ENCODE measurements at places on chromosomes 5 and 9. TPM values are rescaled to one million over a fixed set of nuclear protein-coding genes. Genes with fewer than 3 reads are reported as not detected.

MACIR gene
- total RNA-seq, result 8.0 TPM

SUSD1 gene
- total RNA-seq, result 0.82 TPM

CTNND2 gene
- not detected for total RNA-seq

ALDH1B1 gene
- 46.0 TPM for total RNA-seq

GMCL2 gene
- total RNA-seq, result not detected

DOCK8 gene
- 2.1 TPM for total RNA-seq

LCN10 gene
- 0.61 TPM for total RNA-seq

ENTPD2 gene
- total RNA-seq, result not detected

SPINK4 gene
- not detected for total RNA-seq

GPRIN1 gene
- 0.44 TPM for total RNA-seq

ASPN gene
- total RNA-seq, result 2.3 TPM

MRNIP gene
- total RNA-seq, result 7.2 TPM

DNA sequence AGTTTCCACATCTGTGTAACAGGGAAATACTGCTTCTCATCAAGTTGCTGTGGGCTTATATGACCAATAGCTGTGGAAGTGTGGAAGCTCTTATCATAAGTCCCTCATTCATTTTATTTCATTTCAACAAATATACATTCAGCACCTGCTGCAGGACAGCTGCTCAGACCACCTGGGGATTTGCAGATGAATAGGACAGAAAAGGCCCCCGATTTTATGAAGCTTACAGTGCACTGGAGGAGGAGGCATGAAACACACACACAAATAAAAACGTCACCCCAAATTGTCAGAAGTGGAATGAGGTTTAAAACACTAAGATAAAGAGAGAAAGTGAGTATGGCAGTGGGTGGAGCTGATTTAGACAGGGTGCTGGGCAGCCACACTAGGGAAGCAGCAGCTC lies 107.2 kb downstream of the DRD1 start:
- H3K4me3 ChIP-seq, result no peak overlapping the region
- H3K36me3 ChIP-seq, result no peaks in the 10 kb centered on the region
- DNase-seq, result no peak
- no peaks in the 10 kb centered on the region for H3K27me3 ChIP-seq

GRCh38 chr5:147276497-147276896 lies 41.7 kb downstream of the STK32A start:
- H3K36me3 ChIP-seq, result no peaks in the 10 kb centered on the region
- no peak overlapping the region for H3K27ac ChIP-seq
- H3K27me3 ChIP-seq, result no peaks in the 10 kb centered on the region
- H3K4me1 ChIP-seq, result no peaks in the 10 kb centered on the region
- H3K4me3 ChIP-seq, result no peak overlapping the region
- no peak for DNase-seq

- H3K36me3 ChIP-seq, result no peaks in the 10 kb centered on the region
- H3K27ac ChIP-seq, result no peak overlapping the region
- DNase-seq, result no peak
- no peaks in the 10 kb centered on the region for H3K4me1 ChIP-seq
- no peak overlapping the region for H3K4me3 ChIP-seq
- no peaks in the 10 kb centered on the region for H3K27me3 ChIP-seq
Observed at GRCh38 chr9:80369641-80370040, 797.9 kb downstream of the TLE4 start.

GRCh38 chr5:59943452-59944113 lies 50.1 kb upstream of the PDE4D start:
- no peak overlapping the region for H3K4me3 ChIP-seq
- no peak for DNase-seq
- H3K27ac ChIP-seq, result no peak overlapping the region
- H3K4me1 ChIP-seq, result no peaks in the 10 kb centered on the region

DNA sequence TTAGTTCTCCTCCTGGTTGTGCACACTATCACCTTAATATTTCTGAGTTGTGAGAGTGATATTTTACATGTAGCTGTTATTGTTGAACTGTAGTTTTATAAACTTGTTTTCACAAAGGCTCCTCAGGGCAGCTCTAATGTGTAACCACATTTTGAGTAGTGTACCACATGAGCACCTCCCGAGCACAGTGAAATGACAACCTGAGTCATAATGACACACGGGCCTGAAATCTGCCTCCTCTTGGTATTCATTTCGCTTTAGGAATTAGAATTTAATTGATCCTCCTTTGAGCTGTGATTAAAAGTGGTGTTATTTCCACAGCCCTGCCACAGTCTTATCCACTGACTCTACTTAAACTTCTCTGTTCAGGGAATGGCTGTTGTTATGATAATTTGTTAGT lies 7.9 kb downstream of the MTRR start:
- no peak overlapping the region for H3K27ac ChIP-seq
- peaks cover 66% of the 10 kb centered on the region for H3K36me3 ChIP-seq

DNA sequence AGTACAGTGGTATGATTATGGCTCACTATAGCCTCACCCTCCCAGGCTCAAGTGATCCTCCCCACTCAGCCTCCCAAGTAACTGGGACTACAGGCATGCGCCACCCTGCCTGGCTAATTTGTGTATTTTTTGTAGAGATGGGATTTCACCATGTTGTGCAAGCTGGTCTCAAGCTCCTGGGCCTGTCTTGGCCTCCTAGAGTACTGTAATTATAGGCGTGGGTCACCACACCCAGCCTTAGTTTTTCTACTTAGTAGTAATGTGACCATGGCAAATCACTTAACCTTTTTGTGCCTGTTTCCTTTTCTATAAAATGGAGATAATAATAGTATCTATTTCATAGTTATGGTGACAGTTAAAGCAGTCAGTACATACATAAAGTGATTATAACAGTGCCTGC lies 22.2 kb downstream of the GLE1 start:
- no peak for DNase-seq
- H3K4me3 ChIP-seq, result no peak overlapping the region
- H3K4me1 ChIP-seq, result no peaks in the 10 kb centered on the region
- H3K36me3 ChIP-seq, result peaks cover 86% of the 10 kb centered on the region
- H3K27ac ChIP-seq, result no peak overlapping the region

GRCh38 chr5:151643388-151643787 lies 43.3 kb downstream of the SPARC start:
- no peaks in the 10 kb centered on the region for H3K36me3 ChIP-seq
- no peak overlapping the region for H3K27ac ChIP-seq
- no peak for DNase-seq
- H3K27me3 ChIP-seq, result no peaks in the 10 kb centered on the region

GRCh38 chr9:29796291-29796952 lies 2223.1 kb upstream of the C9orf72 start:
- H3K4me3 ChIP-seq, result no peak overlapping the region
- no peaks in the 10 kb centered on the region for H3K36me3 ChIP-seq
- no peaks in the 10 kb centered on the region for H3K4me1 ChIP-seq

- H3K4me1 ChIP-seq, result peaks cover 30% of the 10 kb centered on the region
- no peak overlapping the region for H3K27ac ChIP-seq
- no peak overlapping the region for H3K4me3 ChIP-seq
- no peaks in the 10 kb centered on the region for H3K27me3 ChIP-seq
Observed at GRCh38 chr5:102826629-102827028, 71.5 kb downstream of the PAM start.

- H3K27ac ChIP-seq, result peak overlapping the region; percentile 79
- no peak for DNase-seq
- peaks cover 42% of the 10 kb centered on the region for H3K36me3 ChIP-seq
- H3K27me3 ChIP-seq, result no peaks in the 10 kb centered on the region
- peaks cover 20% of the 10 kb centered on the region for H3K4me1 ChIP-seq
Observed at GRCh38 chr9:89390068-89390555, 71.8 kb downstream of the SECISBP2 start.

GRCh38 chr9:81849631-81850259 lies 78.5 kb upstream of the SPATA31D4 start:
- no peak overlapping the region for H3K4me3 ChIP-seq
- no peaks in the 10 kb centered on the region for H3K27me3 ChIP-seq
- peaks cover 22% of the 10 kb centered on the region for H3K4me1 ChIP-seq
- no peak overlapping the region for H3K27ac ChIP-seq
- no peak for DNase-seq

GRCh38 chr5:63032343-63032742 lies 453.7 kb downstream of the LRRC70 start:
- H3K36me3 ChIP-seq, result no peaks in the 10 kb centered on the region
- DNase-seq, result no peak
- no peaks in the 10 kb centered on the region for H3K4me1 ChIP-seq
- H3K27me3 ChIP-seq, result no peaks in the 10 kb centered on the region
- no peak overlapping the region for H3K4me3 ChIP-seq
- H3K27ac ChIP-seq, result no peak overlapping the region

DNA sequence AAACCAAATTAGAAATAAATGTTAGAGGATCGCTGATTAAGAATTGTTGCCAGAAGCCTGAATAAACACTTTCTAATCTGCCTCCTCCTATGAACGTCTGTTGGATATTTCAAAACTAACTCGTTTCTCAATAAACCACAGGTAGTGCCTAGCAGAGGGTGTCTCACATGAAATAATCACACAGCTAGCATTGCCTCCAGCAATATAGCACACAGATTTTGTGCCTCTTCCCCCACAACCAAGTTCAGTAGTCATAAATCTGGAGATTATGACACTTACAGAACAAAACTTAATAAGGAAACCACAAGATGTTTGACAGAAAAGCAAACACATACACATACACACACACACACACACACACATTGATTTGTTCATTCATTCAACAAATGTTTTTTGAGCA lies 173.2 kb upstream of the CDH10 start:
- H3K27ac ChIP-seq, result no peak overlapping the region
- no peaks in the 10 kb centered on the region for H3K36me3 ChIP-seq
- H3K4me1 ChIP-seq, result no peaks in the 10 kb centered on the region
- DNase-seq, result no peak
- no peak overlapping the region for H3K4me3 ChIP-seq
- no peaks in the 10 kb centered on the region for H3K27me3 ChIP-seq

- H3K27me3 ChIP-seq, result no peaks in the 10 kb centered on the region
- H3K4me1 ChIP-seq, result no peaks in the 10 kb centered on the region
- no peak overlapping the region for H3K4me3 ChIP-seq
- no peak for DNase-seq
- peaks cover 2% of the 10 kb centered on the region for H3K36me3 ChIP-seq
Observed at GRCh38 chr9:130635721-130636647, 28.4 kb upstream of the PRDM12 start.

- H3K4me1 ChIP-seq, result no peaks in the 10 kb centered on the region
- H3K27me3 ChIP-seq, result no peaks in the 10 kb centered on the region
- no peak overlapping the region for H3K4me3 ChIP-seq
- H3K27ac ChIP-seq, result no peak overlapping the region
Observed at GRCh38 chr9:11551106-11551505, 938.3 kb upstream of the PTPRD start.

DNA sequence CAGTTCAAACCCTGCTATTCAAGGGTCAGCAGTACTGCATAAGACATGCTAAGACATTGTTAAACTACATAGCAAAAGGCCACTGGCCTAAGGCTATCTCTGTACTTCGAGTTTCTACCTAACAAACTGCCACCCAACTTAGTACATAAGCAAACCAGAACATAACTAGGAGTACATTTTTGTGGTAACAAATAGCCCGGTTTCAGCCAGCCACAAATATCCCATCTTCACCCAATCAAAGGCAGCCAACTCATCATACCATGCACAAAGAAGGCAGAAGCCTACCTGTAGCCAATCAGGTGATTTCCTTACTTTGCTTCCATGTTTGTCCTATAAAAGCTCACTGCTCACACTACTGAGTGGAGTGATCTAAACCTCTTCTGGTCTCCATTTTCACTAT lies 201.4 kb downstream of the SMARCA2 start:
- H3K4me1 ChIP-seq, result peaks cover 4% of the 10 kb centered on the region
- no peaks in the 10 kb centered on the region for H3K27me3 ChIP-seq
- H3K36me3 ChIP-seq, result no peaks in the 10 kb centered on the region
- no peak for DNase-seq
- no peak overlapping the region for H3K4me3 ChIP-seq
- H3K27ac ChIP-seq, result no peak overlapping the region

- no peak overlapping the region for H3K27ac ChIP-seq
- H3K4me1 ChIP-seq, result no peaks in the 10 kb centered on the region
- H3K36me3 ChIP-seq, result no peaks in the 10 kb centered on the region
Observed at GRCh38 chr5:122400938-122401337, 88.9 kb downstream of the SNCAIP start.

- H3K36me3 ChIP-seq, result no peaks in the 10 kb centered on the region
- no peak overlapping the region for H3K4me3 ChIP-seq
- H3K4me1 ChIP-seq, result no peaks in the 10 kb centered on the region
- no peaks in the 10 kb centered on the region for H3K27me3 ChIP-seq
- DNase-seq, result no peak
Observed at GRCh38 chr9:88691811-88692210, 156.8 kb downstream of the NXNL2 start.

GRCh38 chr5:144812763-144813162 lies 642.1 kb downstream of the KCTD16 start:
- H3K27ac ChIP-seq, result no peak overlapping the region
- H3K4me3 ChIP-seq, result no peak overlapping the region
- no peaks in the 10 kb centered on the region for H3K27me3 ChIP-seq
- peak; percentile 45 for DNase-seq
- H3K36me3 ChIP-seq, result no peaks in the 10 kb centered on the region
- H3K4me1 ChIP-seq, result no peaks in the 10 kb centered on the region

GRCh38 chr5:32850817-32851496 lies 139.8 kb downstream of the NPR3 start:
- H3K4me1 ChIP-seq, result no peaks in the 10 kb centered on the region
- DNase-seq, result no peak
- H3K27me3 ChIP-seq, result no peaks in the 10 kb centered on the region

GRCh38 chr5:175922192-175922885 lies 45.8 kb downstream of the THOC3 start:
- H3K27ac ChIP-seq, result no peak overlapping the region
- DNase-seq, result no peak
- H3K4me3 ChIP-seq, result no peak overlapping the region
- H3K27me3 ChIP-seq, result no peaks in the 10 kb centered on the region

- DNase-seq, result no peak
- peaks cover 13% of the 10 kb centered on the region for H3K27me3 ChIP-seq
- H3K36me3 ChIP-seq, result no peaks in the 10 kb centered on the region
Observed at GRCh38 chr5:174337276-174338184, 292.0 kb downstream of the NSG2 start.
